T-helper 1 cell (primary cell): ENCODE measurements at places on chromosomes 7 and 10.

GRCh38 chr7:100432053-100432452 lies 2.4 kb downstream of the MEPCE start:
- no peak for DNase-seq

GRCh38 chr7:150307129-150307528 lies 16.0 kb upstream of the LRRC61 start:
- no peak for DNase-seq

DNA sequence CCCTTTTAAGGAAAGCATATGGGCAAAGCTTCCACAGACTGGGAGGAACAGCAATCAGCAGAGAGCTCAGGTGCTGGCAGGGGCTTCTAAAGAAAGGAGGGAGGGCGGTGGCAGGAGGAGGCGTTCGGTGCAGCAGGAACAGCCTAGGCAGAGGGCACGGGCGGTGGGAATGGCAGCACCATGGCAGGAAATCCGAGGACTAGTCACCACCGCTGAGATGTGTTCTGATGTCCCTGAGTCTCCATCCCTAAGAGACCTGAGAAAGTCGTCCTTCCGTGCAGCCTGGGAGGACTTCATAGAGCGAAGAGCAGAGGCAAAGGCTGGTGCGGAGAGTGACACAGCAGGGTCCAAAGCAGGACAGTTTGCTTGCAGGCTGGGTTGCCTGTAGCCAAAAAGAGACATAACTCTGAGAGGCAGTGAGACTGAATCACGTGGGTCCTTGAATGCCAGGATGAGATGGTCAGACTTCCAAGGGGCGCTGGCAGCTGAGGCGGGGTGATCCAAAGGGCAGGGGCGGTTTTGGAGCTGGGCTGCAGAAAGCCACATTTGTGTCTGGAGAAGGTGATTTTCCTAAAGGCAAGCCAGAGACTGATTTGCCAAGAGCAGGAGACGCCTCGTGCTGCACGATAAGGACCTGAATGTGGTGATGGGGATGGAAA lies 35.8 kb upstream of the GRID1 start:
- no peak for DNase-seq

GRCh38 chr7:94236960-94237359 lies 157.7 kb upstream of the COL1A2 start:
- no peak for DNase-seq

DNA sequence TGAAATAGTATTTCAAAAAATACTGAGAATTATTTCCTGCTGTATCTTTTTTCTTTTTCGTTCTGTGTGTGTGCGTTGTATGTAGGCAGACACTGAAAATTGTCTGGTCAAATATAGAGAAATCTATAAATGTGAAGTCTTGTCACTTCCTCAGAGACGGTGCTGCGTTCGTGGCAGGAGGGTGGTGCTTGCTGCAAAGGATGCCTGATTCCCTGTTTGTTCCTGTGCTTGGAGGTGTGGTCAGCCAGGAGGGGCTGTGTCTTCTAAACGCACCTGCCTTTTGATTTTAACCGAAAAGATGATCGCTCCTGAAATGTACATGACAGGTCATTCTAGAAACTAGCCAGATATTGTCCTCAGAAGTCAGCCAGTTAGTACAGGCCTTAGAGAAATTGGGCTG lies 32.5 kb upstream of the PRKAR1B start:
- no peak for DNase-seq

DNA sequence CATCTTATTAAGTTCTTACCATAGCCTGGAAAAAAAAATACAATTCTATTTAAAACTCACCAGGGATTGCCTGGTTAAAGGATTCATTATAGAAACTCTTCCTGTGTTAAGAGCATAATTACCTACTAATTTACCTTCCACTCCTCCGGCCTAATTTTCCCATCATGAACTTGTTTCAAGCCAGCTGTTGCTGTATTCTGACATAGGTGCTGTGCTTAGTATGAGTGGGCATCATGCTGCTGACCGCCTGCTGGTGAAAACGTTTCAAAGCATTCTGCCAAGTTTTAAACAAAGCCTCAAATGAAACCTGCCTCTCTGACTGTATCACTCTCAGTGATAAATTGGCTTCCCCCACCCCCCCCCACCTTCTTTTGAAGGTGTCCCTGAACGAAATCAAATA lies 47.8 kb upstream of the KCNMA1 start:
- DNase-seq: no peak

GRCh38 chr10:12726971-12727831 lies 274.3 kb downstream of the CCDC3 start:
- no peak for DNase-seq

DNA sequence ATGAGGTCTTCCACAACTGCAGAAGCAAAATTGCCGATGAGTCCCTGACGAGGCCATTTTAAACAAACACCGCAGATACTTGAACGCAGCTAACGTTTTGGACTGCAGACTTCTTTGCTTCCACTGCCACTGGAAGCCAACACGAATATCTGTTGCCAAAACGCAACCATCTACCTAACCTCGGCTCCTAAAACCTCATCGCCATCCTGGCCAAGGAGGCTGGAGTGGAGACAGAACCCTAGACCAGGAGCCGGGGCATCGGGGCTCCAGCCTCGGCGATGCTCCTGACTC lies 493 bp downstream of the WDR91 start:
- DNase-seq: no peak

- DNase-seq: no peak
Measured at GRCh38 chr10:58920655-58921003, 255.8 kb upstream of the PHYHIPL start.

DNA sequence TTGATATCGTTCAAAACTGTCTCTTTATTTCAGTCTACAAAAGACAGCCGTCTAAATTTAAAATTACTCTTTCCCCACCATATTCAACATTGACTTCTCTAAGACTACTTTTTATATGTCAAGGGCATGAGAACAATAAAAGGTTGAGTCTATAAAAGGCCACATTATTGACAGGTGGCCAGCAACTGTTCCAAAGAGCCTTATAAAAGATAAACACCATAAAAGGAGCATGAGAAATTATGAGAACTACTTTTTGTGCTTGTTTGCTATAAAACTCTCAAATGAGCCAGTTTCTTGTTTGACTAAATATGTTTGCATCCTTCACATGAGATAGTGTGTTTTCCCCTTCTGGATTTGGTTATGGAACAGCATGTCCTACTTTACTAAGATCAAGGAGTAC lies 189.2 kb downstream of the THSD7A start:
- DNase-seq: no peak

GRCh38 chr7:72437061-72437585 lies 25.0 kb upstream of the CALN1 start:
- no peak for DNase-seq

DNA sequence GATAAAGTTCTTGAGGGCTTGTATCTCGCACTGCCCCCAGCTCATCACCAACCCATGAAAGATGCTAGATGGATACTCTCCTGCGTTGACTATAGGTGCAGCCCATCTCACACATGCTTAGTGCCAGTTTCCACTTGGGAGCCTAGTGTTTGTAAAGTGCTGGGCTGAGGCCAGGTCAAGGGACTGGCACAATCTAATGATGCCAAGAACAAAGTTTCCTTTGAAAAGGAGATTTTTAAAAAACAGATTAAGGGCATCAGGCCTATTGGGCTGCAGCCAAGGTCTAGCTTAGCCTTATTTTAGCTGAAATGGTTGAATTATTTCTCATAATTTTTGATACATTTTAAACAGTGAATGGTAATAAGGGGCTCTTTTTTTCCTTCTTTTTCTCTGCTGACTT lies 259.0 kb downstream of the ADRA2A start:
- DNase-seq: no peak

DNA sequence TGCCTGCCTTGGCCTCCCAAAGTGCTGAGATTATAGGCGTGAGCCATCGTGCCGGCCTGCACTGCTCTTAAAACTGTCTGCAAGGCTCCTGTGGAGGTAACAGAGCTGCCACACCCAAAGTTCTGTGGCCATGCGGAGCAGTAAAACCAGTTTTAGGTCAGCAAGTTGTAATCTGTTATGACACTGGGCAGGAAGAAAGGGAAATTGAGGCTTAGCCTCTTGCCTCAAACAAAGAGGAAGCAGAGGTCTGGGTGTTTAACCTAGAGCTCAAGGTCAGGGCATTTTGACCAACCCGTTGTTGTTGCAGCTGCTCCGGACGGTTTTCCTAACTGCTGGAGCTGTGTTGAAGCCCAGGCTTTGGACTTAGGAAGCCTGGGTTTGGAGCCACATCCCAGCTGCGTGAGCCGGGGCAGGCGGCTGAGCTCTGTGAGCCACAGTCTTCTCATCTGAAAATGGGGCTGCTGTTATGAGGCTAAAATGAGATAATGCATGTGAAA lies 7.4 kb upstream of the RRP12 start:
- no peak for DNase-seq

- DNase-seq: no peak
Measured at GRCh38 chr10:131210181-131210580, 101.3 kb downstream of the TCERG1L start.

- DNase-seq: no peak
Measured at GRCh38 chr7:2540641-2541051, 14.7 kb downstream of the BRAT1 start.

DNA sequence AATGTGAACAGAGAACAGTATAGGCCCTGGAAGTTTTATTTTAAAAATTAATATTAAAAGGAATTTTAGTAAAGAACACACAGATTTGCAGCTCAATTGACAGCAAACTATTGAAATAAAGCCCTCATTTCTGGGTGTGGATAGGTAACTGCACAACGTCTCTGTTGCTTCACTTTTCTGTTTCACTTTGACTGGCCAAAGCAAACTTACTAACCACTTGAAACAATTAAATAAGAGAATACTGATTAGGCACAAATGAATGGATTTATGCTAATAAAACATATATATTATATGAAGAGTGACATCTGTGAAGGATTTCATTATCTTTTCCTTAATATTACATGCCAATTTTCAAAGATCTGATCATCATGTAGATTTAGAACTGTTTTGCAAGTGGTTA lies 11.9 kb downstream of the ZNF804B start:
- DNase-seq: no peak

DNA sequence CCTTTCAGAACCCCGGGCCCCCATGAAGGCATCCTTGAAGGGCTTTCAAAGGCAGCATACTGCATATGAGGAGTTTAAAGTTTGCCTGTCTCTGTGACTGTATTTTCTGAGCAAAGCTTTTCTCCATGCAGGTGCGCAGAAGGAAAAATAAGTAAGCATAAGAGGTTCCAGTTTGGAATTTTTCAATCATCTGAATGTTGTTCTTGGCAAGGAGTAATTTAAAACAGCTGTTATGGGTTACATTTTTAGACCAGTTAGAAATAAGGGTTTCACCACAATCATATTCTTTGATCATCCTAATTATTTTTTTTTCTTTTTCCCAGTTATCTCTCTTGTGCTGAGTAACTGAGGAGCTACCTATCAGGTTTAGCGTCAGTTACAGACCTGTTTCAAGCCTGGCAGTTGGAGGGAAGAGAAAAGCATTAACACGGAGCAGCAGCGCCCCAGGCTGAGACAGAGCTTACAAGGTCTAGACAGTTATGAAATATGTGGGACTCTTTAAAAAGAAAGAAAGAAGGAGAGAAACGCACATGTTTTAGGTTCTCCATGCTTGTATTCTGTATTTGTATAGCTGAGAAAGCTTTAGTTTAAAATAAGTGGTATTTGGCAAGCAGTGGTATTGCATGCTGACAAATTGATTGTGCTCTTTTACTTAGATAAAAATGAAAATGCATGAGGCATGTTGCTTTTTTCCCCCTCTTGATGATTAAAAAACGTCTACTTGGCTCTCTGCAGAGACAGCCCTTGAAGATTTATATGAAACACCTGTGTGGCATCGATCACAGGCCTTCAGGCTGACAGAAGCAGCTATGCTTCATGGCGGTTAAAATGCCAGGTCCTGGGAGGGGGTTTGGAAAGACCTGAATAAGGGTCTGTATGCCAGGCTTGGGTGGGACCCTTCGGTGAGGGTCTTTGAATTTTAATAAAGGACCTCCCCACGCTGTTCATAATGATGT lies 157.6 kb downstream of the GRK5 start:
- no peak for DNase-seq

- DNase-seq: no peak
Measured at GRCh38 chr7:30804078-30804661, 33.0 kb downstream of the MINDY4 start.

DNA sequence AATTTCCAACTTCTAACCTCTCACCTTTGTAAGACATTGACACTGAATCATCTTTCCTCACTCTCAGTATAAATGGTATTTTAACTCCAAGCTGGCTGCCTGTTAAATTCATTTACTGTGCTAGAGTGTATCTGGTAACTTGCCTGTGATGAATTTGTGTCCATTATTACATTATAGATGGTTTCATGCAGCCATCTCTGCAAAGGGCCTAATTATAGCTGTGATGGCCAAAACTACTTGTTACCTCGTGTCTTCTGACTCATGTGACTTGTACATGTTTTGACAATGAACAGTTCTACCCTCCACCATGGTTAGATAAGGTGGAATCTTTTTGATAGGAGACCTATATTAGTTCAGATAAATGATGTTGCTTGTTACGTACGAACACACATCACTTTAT lies 392.0 kb downstream of the PAXIP1 start:
- no peak for DNase-seq

DNA sequence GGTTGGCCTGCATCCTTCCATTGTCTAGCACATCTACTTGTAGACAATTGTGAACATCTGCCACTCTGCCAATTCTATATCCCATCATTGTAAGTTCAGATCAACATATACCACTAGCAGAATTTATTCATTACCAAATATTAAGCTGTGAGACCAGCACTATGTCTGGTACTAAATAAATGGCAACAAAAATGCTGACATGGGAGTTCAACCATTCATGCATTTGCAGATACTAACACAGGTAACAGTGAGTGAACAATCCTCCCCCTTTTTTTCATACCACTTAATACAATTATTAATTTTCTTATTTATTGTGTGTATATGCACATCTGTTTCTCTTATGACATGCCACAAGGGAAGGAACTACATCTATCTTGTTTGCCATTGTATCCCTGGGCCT lies 11.9 kb downstream of the POLR1F start:
- no peak for DNase-seq

DNA sequence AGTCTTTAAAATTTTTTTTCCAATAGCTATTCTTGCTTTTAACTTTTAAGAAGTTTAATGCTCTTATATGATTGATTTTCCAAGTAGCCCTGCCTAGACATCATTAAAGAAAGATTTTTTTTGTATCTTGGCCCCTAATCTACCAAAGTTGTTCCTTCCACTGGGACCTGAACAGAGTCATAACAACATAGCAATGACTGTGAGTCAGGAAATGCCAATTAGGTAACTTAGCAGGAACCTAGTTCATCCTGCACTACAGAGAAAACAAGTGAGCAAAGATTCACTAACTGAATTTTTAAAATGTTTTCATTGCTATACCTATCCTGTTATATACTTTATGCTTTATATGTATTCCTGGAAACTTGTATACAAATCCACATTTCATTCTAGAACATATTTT lies 284.7 kb downstream of the BICC1 start:
- DNase-seq: no peak

DNA sequence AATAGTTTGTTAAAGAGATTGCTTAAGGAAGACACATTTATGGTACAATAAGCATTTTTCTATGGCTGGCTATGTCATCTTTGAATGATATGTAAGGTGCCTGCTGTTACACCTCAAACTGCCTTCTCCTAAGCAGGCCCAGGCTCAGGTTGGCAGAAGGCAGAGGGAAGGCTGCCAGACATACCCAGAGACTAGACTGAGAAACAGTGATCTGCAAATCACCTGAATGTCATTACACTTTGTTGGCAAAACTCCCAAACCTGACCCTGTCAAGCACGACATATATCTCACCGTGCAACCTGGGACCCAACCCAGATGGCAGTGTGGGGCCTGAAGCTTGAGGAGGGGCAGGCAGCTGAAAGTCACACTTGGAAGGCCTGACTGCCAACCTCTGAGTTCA lies 136.6 kb upstream of the TARP start:
- no peak for DNase-seq
